ENCODE measurements at places on chromosomes 12 and 14. TPM values are rescaled to one million over a fixed set of nuclear protein-coding genes. Genes with fewer than 3 reads are reported as not detected.

- DNase-seq, result no peak
- H3K27me3 ChIP-seq, result no peaks in the 10 kb centered on the region
- H3K4me3 ChIP-seq, result no peak overlapping the region
- no peaks in the 10 kb centered on the region for H3K4me1 ChIP-seq
- H3K36me3 ChIP-seq, result no peaks in the 10 kb centered on the region
Measured at GRCh38 chr14:82987502-82988124, 1454.0 kb upstream of the SEL1L start.

DNA sequence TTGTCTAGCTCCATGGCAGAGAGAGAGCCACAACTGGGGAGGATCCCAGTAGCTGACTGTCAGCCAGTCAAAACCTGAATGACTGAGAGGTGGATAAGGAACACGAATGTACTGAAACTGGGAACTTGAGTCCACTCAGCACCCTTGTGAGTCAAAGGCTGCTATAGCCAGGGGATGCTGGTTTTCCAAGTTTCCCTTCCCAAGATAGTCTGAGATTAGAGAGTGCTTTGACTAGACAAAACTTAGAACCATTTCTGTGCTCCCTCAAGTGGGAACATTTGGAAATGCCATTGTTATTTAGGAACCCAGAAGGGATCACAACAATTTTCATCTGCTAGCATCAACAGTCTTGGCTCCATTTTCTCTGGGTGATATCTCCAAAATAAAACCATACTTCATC is 4.0 kb downstream of the PRKAG1 start:
- no peak overlapping the region for H3K4me3 ChIP-seq
- no peak overlapping the region for H3K27ac ChIP-seq
- H3K4me1 ChIP-seq, result peaks cover 5% of the 10 kb centered on the region
- no peaks in the 10 kb centered on the region for H3K27me3 ChIP-seq
- DNase-seq, result no peak

- no peaks in the 10 kb centered on the region for H3K4me1 ChIP-seq
- H3K27me3 ChIP-seq, result no peaks in the 10 kb centered on the region
- no peak overlapping the region for H3K27ac ChIP-seq
Measured at GRCh38 chr12:124786061-124786964, 77.4 kb downstream of the SCARB1 start.

GRCh38 chr12:28026701-28027100 is 54.2 kb upstream of the PTHLH start:
- no peak overlapping the region for H3K27ac ChIP-seq
- H3K36me3 ChIP-seq, result no peaks in the 10 kb centered on the region
- no peak overlapping the region for H3K4me3 ChIP-seq
- no peak for DNase-seq
- no peaks in the 10 kb centered on the region for H3K4me1 ChIP-seq

- H3K4me1 ChIP-seq, result no peaks in the 10 kb centered on the region
- peak overlapping the region; percentile 52 for H3K4me3 ChIP-seq
- H3K27me3 ChIP-seq, result peaks cover 29% of the 10 kb centered on the region
- no peaks in the 10 kb centered on the region for H3K36me3 ChIP-seq
- no peak overlapping the region for H3K27ac ChIP-seq
- DNase-seq, result peak; percentile 72
Measured at GRCh38 chr14:35534208-35534872, 376 bp downstream of the INSM2 start.

GRCh38 chr12:107415834-107416233 is 269.8 kb upstream of the PWP1 start:
- peak overlapping the region; percentile 38 for H3K27ac ChIP-seq
- H3K4me1 ChIP-seq, result peaks cover 6% of the 10 kb centered on the region
- H3K27me3 ChIP-seq, result no peaks in the 10 kb centered on the region
- no peak overlapping the region for H3K4me3 ChIP-seq
- DNase-seq, result no peak

DNA sequence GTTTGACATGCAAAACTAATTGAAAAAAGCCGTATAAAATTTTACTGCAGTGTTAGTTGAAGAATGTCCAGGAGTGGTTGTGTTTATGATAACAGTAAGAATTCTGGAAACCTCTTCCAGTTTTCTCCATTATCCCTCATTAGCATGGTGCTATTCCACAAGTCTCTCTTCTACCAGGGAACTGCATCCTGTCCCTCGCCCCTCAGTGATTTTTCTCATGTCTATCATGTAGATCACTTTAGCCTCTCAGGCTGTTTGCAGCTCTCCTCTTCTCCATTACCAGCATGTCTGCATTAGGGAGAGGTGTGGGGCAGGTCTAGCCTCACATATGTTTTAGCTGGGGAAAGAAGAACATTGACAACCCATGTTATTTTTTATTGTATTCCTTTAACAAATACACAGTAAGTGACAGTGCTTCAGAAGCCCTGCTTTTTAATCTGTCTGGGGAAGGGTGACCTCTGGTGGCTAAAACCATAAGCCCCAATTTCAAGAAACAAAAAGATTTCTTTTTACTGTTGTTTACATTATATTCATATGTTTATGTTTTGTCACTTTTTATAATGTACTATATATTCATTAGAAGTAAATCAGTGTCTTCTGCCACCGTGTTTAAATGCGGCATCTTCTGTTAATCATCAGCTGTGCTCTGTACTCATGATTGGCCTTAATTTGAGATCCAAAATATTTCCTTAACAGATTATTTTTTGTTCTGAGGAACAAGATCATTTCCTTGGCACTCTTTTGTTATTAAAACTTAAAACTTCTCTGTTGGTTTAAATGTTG is 70.7 kb downstream of the RASSF8 start:
- peak overlapping the region; percentile 42 for H3K4me3 ChIP-seq
- peaks cover 10% of the 10 kb centered on the region for H3K4me1 ChIP-seq
- no peaks in the 10 kb centered on the region for H3K27me3 ChIP-seq
- H3K36me3 ChIP-seq, result no peaks in the 10 kb centered on the region
- peak; percentile 32 for DNase-seq

Gene HOXC6
- 22.0 TPM for total RNA-seq
